ENCODE measurements at places on chromosomes 11 and 22. TPM values are rescaled to one million over a fixed set of nuclear protein-coding genes. Genes with fewer than 3 reads are reported as not detected.

DNA sequence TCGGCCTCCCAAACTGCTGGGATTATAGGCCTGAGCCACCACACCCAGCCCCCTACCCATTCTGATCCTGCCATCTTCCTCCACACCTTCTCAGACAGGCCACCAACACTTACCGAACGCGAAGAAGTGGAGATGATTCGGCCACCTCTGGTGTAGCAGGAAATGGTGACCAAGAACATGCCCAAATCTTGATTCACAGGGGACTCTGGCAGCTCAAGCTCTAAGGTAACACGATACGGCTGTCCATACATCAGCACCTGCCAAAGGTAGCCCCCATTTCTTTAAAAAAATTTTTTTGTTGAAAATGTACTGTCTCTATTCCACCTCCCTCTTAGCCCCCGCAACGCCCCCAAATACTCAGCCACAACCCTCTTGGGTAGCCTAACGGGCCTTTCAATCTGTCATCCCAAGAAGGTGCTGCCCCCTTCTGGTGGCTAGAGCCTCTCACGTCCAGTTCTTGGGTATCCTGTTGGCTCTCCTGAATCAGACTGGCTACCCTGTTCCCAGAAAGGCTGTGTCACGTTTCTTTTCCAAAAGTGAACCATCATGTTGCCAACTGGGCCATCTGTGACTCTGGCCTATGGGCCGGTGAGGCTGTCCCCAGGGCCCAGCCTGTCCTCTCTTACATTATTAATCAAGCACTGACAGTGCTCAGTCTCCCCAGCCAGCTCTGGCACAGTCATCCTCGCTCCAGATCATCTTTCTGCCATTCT lies 5.3 kb upstream of the LRRN4CL start:
- peak; percentile 87 for DNase-seq

The C11orf42 gene
- not detected for total RNA-seq

- DNase-seq = no peak
These were observed 96.3 kb downstream of the APIP start for GRCh38 chr11:34819740-34820482.

- DNase-seq = no peak
These were observed 5.6 kb downstream of the ARHGEF17 start for GRCh38 chr11:73313652-73314051.

DNA sequence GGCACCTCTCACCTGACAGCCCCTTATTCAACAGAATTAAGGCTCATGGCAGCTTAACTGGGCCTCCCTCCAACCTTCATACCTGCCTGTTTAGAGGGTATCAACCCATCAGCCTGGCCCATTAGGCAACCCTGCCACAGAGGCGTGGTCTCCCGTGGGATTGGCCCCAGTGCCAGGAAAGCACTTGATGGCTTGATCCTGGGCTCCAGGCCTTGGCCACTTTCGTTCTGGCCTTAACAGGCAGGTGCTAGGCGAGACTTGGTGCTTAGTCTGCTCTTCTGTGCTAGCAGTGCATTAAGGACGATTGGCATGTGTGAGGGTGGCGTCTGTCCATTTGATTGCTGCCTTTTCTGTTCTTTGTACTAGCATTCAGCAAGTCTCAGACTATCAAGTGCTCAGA lies 75.2 kb downstream of the CABIN1 start:
- DNase-seq = no peak

- no peak for DNase-seq
These were observed 658.2 kb downstream of the NTM start for GRCh38 chr11:132028380-132029240.

The MN1 gene
- 5.8 TPM for total RNA-seq

DNA sequence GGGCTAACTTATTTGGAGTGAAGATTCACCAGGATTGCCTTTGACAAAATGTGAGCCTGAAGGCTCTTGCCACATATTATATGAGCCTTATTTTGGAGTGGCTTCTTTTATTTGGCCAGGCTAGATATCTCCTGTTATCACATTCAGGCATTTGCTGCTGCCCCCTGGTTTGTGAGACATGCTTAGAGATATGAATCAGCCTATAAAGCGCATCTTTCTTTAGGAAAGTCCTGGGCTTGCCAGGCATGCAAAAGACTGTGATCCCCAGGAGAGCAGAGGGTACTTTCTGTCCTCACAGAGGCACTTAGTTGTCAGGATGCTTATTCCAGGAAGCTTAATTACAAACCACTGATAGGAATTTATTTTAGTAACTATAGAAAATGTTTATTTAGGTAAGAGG lies 333.3 kb downstream of the FAT3 start:
- DNase-seq = no peak

- DNase-seq = no peak
These were observed 327.0 kb upstream of the CCDC90B start for GRCh38 chr11:83612891-83613766.

- no peak for DNase-seq
These were observed 12.5 kb downstream of the PATZ1 start for GRCh38 chr22:31333641-31334040.

GRCh38 chr11:101797335-101797734 lies 117.5 kb upstream of the CEP126 start:
- no peak for DNase-seq

The TRIM6 gene
- total RNA-seq = 1.9 TPM

The KRTAP5-7 gene
- 0.42 TPM for total RNA-seq

The PANX2 gene
- 1.2 TPM for total RNA-seq

Measured in suprapubic skin (tissue), 4 donors.